ENCODE measurements at places on chromosomes 2 and 18.

DNA sequence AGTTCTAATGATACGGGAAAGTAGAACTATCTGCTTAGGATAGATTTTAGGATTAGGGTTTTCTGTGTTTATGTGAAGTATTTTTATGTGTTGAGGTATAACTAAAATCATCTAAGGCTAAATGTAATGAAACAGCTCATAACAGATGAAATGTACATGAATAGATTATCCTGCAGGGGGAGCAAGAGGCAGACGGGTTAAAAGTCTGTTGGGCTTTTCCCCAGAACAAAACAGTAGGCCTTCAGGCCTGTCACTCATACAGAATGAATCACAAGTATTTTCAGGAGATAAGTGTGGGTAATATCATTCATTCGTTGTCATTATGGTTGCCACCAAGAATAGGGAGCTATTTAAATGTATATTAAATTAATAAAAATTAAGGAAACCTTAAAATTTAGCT lies 107.9 kb upstream of the IL1R2 start:
- DNase-seq = peak; percentile 5

DNA sequence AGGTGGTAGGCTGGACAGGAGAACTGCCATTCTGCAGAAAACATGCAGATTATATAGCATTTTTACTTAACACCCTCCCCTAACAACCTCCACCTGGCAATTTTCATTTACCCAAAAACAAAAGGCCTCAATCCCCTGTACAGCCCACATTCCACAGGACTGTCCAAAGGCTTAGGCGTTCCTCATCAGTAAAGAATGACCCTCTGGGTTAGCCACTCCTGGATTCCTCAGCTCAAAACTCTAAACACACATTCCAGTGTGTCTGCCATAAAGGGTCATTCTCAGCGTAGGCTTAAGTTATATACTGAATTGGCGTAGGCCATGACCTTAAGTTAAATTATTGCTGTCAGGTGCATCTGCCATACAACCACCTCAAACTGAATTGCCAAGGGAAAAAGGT lies 261.8 kb upstream of the CHAC2 start:
- no peak for DNase-seq

- no peak for DNase-seq
These were observed 60.9 kb downstream of the LOXHD1 start for GRCh38 chr18:46596119-46596518.

GRCh38 chr2:42787424-42787787 lies 5.0 kb downstream of the HAAO start:
- DNase-seq = no peak

DNA sequence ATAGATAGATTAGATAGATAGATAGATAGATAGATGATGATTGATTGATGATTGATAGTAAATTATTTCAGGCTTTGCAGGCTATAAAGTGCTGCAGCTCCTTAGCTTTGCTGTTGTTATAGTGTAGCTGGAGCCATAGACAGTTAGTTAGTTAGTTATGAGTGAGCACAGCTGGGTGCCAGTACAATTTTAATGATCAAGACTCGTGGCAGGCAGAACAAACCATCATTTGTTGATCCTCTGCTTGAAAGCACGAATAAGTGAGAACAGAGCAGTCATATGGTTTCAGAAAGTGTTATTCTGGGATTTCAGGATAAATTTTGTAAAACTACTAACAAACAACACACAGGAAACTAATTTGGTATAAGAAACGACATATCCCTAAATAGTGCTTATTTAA lies 53.9 kb downstream of the THOC1 start:
- no peak for DNase-seq

DNA sequence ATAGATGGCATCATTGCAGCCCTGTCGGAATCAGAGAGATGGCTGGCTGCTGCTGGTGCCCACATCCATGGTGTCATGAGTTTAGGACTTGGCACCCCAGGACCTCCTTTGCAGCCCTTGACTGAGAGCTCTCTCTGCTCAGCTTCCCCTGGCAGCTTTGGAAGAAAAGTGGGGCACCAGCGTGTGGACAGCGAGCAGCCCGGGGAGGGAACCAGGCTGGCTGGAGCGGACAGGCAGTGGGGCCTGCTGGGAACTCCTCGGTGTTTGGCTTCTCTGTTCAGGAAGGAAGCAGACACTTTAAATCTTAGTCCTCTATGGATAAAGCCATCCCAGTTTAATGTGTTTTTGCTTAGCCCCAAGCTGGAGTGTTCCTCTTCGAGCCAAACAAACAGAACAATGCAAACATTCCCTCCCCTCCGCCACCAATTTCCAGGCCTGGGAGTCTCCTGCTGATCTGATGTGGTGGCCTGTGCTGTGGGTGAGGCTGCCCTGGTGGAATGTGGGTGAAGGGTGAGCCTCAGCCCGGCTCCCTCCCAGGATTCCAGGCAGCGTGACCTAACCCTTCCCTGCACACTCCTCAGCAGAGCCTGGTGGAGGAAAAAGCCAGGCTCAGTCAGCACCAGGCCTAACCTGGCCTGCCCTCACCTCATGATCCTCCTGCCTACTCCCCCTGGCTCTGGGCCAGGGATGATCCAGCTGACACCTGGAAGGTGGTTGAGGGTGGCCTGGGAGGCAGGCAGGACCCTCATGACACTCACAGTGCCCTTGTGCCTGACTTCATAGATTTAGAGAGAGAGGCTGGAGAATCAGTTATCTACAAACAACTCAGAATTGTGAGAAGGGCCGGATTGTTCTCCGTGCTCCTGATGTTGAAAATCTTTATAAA lies 21.6 kb upstream of the ITGB6 start:
- no peak for DNase-seq

GRCh38 chr2:144194326-144195071 lies 325.4 kb downstream of the ZEB2 start:
- DNase-seq = no peak

GRCh38 chr18:74689251-74689650 lies 91.6 kb downstream of the ZNF407 start:
- no peak for DNase-seq

- no peak for DNase-seq
These were observed 189.9 kb upstream of the TANK start for GRCh38 chr2:160970052-160970965.

GRCh38 chr2:160647967-160648685 lies 154.5 kb upstream of the RBMS1 start:
- no peak for DNase-seq

GRCh38 chr2:220277445-220277975 lies 650.1 kb downstream of the SLC4A3 start:
- DNase-seq = no peak

DNA sequence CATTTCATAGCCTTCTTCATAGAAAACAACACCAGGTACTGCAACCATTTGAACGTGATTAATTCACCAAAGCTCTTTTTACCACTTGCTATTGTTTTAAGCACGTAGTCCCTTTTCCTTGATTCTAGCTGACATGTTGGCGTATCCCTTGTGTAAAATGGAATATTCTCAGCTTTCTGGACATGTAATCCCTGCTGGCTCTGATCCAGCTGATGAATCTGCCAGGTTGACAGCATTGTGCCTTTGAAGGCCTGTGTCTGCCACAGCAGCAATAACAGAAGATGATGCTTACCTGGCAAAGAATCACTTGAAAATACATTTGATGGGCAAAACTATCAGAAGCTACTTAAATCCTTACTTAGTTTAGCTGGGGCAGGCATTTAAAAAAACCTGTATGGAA lies 81.0 kb upstream of the CCDC150 start:
- no peak for DNase-seq

GRCh38 chr18:8623549-8624106 lies 14.4 kb downstream of the RAB12 start:
- DNase-seq = no peak

- DNase-seq = no peak
These were observed 136.9 kb upstream of the IL1R2 start for GRCh38 chr2:101854877-101855276.

DNA sequence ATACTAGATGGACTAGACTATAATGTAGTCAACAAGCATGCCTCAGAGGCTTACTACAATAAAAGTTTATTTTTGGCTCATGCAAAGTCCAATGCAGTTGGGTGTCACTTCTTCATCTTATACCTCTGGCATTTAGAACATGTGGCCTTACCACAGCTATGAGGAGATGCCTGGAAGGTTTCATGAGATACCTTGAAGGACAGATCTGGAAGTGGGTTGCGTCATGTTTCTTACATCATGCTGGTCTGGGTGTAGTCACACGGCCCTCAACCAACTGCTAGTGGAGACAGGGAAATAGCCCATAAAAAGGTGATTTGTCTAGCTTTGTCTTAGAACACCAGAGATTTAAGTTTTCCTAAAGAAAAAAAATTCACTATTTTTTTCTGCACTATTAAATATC lies 91.7 kb upstream of the MMADHC start:
- no peak for DNase-seq

DNA sequence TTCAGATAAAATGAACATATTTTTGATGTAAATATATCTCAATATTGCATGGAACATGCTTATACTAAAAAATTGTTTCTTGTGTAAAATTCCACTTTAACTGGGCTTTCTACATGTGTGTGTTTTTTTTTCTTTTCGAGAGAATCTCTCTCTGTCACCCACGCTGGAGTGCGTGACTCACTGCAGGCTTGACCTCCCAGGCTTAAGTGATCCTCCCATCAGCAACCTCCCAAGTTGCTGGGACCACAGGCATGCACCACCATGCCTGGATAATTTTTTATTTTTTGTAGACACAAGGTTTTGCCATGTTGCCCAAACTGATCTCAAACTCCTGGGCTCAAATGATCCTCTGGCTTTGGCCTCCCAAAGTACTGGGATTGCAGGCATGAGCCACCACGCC lies 254.6 kb downstream of the LOXHD1 start:
- no peak for DNase-seq

- DNase-seq = no peak
These were observed 46.4 kb downstream of the PCBP1 start for GRCh38 chr2:70133491-70134322.

DNA sequence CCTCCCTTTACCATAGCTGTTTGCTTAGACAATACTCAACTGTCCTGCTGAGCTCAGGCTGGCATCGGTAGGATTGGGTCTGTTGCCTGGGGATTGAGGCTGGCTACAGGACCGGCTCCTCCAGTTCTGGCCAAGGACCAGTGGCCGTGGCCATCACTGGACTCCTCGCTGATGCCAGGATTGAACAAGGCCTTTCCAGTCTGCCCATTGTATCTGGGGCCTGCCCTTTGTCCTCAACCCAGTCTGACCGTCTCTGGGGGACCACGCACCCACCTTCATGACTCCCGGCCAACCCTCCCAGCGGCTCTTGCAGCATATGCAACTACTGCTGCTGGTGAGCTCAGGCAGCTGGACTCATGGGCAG lies 28.7 kb downstream of the SH2D6 start:
- DNase-seq = no peak

Data from activated CD4-positive, CD25-positive, alpha-beta regulatory T cell (primary cell).